ENCODE measurements at places on chromosomes 5 and 9. TPM values are rescaled to one million over a fixed set of nuclear protein-coding genes. Genes with fewer than 3 reads are reported as not detected.
A peak's percentile ranks its signal among the peaks of the same experiment; 100 is the strongest.

GRCh38 chr5:111197523-111197922 is 26.7 kb upstream of the CAMK4 start:
- peak; percentile 17 for DNase-seq

GRCh38 chr5:4906786-4907185 is 233.3 kb upstream of the ADAMTS16 start:
- no peak for DNase-seq

GRCh38 chr9:124716808-124717207 is 54.3 kb downstream of the NR6A1 start:
- DNase-seq = no peak

The UNC5A gene
- total RNA-seq = 0.21 TPM

DNA sequence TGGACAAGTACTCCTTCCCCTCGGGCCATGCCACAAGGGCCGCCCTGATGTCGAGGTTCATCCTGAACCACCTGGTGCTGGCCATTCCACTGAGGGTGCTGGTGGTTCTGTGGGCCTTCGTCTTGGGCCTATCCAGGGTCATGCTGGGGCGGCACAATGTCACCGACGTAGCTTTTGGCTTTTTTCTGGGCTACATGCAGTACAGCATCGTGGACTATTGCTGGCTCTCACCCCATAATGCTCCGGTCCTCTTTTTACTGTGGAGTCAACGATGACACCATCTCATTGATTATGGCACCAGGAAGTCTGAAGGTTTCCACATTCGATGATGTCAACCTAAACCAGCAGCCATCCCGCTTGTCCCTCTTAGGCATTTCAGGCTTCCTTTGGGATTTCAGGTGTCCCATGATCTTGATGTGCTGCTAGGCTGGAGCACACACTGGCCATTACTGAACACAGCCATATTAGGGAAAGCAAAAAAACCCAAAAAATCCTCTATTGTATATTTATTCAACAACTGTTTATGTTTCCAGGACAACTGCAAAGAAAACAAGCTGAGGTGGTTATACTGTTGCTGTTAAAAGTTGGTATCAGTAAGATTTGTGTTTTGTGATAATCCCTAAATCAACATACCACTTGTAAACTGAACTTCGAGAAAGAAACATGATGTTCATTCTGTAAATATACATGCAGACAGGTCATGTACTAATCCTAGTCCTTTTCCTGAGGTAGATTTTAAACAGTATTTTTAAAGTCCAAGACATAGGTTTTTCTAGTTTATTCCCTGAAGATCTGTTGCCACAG is 1.1 kb downstream of the PLPP6 start:
- DNase-seq = no peak

DNA sequence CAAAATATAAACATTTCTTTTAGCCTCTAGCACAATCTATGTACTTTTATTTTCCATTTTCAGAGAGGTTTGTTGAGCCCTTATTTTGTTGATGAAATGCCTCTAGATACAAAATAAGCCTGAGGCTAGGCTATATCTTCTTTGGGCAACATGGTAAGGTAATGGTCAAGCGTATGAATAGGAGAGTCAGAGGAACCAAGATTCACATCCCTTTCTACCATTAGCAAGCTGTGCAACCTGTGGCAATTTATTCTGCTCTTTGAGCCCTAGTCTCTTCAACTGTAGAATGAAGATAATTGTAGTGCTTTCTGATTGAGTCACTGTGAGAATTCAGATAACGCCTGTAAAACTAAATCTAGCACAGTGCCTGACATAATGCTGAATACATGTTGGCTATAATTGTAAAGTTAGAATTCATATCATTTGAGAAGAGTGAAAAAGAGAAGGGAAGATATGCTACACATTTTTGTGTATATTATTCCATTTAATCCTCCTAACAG is 412.5 kb downstream of the CCDC171 start:
- DNase-seq = no peak

DNA sequence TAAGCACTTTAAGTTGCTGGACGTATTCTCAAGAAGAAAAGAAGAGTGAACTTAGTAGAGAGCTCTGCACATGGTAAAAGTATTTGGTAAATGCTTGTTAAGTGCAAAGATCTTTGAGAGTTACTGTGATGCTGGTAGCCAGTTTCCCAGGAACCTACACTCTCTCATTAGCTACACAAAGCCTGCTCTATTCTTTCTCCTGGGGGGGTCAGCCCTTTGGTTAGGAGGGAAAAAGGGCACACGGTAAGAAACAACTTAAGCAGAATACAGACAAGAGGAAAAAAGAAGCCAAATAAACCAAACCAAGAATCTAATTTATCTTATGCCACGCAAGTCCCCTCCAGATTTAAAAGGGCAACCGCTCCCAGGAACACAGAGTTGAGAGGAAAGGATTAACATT is 1100.1 kb upstream of the CDH10 start:
- DNase-seq = no peak

The BNC2 gene
- total RNA-seq = 32.4 TPM

Data from myocyte (in vitro differentiated cells).